ENCODE measurements at places on chromosomes 4 and X.

- no peak for DNase-seq
Observed at GRCh38 chr4:84089652-84090437, 409.2 kb downstream of the NKX6-1 start.

- DNase-seq, result peak; percentile 84
Observed at GRCh38 chr4:183905081-183905592, at the start of gene STOX2. TSS of gene STOX2 (plus strand) at chr4:183905307. CDS start at chr4:183906791, 1,484 bp downstream.

DNA sequence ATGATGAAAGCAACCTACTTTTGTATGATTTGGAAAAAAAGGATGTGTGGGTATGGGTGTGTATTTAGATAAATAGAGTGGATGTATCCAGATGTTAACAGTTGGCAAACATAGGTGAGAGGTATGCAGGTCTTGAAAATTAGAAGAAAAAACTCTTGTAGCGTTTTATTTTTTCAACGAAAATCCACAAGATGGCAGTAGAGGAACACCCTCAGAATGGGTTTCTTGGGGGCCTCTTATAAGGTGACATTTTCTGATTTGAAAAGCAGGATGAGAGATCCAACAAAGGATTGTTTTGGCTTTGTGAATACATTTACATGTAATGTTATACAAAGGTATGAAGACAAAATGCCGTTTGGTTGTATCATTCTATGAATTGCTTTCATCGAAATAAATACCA, 68.3 kb downstream of the FMR1NB start:
- no peak for DNase-seq

- no peak for DNase-seq
Observed at GRCh38 chr4:102684610-102685052, 76.1 kb downstream of the MANBA start.

DNA sequence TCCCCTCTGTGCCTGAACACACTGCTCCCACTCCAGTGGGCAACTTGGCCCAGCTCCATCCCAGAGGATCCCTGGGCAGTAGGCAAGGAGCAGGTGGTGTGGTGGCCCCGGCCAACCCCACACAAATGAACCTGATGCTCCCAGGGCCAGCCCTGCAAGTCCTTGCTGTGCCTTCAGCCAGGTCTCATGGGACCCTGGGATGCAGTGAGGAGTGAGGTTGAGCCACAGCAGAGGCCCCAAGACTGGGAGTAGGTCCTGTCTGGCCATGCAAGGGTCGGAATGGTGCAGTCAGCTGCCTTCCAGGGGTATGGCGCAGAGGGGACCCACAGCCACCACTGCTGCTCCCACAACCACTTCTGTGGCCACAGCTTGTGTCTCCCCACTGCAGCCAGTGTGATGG, 234.5 kb upstream of the DKK2 start:
- DNase-seq, result no peak

DNA sequence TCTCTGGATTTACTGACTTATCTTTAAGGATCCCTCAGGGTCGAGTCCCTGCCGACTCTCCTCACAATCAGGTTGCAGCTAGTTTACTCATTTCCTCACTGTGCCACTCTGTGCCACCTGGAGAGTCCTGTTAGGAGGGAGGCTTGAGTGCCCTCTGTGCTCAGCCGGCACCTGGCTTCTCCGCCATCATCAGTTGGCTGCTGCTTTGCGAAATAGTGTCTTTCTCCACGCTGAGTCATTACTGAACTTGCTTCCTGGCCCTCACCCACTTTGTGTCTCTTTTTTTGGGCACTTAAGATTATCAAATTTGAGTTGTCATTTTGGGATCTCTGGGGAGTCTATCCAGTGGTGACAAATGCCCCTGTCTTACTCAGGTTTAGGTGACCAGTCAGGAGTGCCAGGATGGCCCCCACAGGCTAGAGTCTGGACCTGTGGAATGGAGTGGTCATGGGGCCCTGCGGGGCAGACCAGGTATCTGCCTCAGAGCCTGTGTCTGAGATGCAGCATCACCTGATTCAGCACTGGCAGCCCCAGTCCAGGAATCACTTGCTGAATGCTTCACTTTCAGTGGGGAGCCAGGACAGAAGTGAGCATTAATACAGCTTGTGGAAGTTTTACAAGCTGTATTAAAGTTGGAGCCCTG, 37.7 kb downstream of the JADE1 start:
- no peak for DNase-seq

DNA sequence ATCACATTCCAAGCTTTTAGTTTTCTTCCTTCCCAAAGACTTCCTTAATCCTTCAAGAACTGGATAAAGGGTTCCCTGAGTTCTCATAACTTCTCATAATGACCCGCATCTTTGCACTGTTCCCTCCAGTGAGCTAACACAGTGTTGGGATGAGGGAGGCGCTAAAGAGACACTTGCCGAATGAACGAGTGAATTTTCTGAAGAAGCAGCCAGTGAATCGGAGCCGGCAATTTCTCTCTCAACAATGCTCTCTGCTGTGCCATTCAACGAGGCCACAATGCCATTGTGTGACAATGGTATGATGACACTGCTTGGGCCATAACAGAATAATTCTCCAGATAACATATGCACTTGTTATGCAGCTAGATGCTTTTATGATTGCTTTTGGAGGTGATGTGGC, 51.4 kb upstream of the ZFP42 start:
- no peak for DNase-seq

GRCh38 chrX:109872021-109872732, 130.7 kb upstream of the TMEM164 start:
- no peak for DNase-seq

- no peak for DNase-seq
Observed at GRCh38 chr4:98516042-98516440, 142.4 kb downstream of the TSPAN5 start.

DNA sequence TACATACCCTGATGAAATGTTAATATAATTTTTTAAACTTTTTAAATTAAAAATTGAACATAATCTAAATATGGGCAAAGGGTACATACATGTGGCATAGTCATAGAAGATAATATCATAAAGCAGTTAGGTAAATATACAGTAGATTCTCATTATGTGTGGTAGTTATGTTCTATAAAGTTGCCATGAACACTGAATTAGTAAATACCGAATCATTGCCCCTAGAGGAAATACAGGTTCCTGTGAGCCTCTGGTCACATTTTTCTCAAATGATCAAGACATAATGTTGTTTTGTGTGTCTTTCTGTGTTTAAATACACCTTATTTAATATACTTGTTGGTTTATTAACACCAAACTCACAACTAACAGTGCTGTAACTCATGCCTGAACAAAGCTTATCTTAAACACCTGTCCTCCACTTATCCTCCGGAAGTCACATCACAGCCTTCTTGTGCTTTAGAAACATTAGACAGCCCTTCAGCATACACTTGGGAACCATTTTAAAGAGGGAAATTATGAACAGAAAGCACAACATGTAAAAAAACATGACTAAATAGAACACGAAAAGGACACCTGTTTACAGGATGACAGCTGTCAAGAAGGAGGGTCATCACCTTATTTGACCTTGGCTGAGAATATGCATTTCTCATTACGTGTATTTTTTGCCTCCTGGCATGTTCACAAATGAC, 169.4 kb upstream of the NAP1L5 start:
- no peak for DNase-seq

DNA sequence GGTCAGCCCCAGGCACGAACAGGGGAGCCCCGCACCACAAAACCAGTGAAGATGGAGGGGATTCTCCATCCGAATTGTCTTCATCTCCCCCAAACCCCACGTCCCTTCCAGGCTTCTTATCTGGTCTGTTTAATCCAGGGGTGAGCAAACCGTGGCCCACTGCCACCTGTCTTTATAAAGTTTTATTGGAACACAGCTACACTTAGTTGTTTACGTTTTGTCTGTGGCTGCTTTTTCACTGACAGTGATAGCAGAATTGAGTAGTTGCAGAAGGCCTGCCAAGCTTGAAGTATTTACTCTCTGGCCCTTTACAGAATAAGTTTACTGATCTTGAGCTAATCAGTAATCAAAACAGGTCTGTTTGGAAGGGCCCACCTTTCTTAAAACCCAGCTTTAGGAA, 324.0 kb downstream of the ARHGAP10 start:
- DNase-seq, result no peak

DNA sequence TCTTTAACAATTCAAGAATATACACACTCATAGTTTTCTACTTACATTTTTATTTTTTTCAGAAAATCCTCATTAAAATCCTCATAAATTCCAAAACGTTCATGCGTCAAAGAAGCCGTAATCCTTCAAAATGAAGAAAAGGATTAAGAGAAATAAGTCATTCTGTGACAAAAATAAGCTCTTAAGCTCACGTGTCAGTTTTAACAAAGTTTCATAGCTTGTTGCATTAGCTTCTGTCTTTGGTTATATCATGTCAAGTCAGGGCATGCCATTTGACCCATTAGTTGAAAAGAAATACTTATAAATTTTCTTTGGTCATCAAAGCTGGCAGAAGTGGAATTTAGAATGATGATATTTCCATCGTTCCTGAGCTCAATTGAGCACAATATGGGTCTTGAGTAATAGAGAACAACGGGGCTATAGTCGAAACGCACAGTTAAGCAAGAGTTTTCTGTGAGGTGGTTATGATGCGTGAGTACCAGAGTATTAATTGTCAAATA, 185.2 kb upstream of the CTSO start:
- no peak for DNase-seq

DNA sequence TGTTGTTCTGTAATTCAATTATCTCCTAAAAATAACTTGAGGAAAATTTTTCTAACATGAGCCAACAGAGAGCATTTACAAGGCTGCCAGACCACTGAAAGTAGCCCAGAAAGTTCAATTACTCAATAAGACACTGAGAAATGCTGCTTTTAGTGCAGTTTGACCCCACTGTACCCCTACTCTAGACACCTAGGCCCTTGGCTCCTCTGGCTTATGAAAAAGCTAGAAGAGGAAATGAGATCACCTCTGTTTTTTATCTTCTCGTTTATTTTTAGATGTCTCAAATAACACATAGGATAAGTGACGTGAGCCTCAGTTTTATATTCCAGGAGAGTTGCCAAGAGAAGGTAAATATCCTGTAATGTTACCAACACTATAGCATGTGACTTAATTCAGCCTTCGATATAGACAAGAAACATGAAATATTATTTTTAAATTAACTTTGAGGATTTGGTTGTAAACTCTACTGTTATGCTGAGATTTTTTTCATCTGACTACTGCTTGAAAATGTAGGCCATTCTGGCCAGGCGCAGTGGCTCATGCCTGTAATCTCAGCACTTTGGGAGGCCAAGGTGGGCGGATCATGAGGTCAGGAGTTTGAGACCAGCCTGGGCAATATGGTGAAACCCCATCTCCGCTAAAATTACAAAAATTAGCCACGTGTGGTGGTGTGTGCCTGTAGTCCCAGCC, 24.4 kb downstream of the TNIP3 start:
- DNase-seq, result no peak

- DNase-seq, result no peak
Observed at GRCh38 chrX:118864063-118864635, 40.5 kb downstream of the ZCCHC12 start.

DNA sequence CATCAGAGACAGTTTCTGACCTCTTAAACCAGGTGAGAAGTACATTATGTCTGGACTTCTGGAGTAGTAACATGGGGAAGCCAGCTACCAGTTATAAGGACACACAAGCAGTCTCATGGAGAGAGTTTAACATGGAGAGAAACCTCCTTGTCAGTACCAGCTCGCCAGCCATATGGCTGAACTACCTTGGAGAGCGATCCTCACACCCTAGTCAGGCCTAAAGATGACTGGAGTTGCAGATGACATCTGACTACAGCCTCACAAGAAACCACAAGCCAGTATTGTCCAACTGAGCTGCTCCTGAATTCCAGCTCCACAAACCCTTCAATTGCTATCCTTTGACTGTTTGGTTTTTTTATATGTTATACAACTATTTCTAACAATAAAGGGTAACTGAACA, 49.8 kb downstream of the PDHA2 start:
- no peak for DNase-seq

GRCh38 chr4:102405821-102406401, 60.6 kb upstream of the SLC39A8 start:
- DNase-seq, result no peak
